Stimulated activated naive CD8-positive, alpha-beta T cell treated with anti-CD3 and anti-CD28 coated beads, Interleukin-15, amount 100 ng/mL, for 72 hours (primary cell): ENCODE measurements at places on chromosomes 12 and 14.

DNA sequence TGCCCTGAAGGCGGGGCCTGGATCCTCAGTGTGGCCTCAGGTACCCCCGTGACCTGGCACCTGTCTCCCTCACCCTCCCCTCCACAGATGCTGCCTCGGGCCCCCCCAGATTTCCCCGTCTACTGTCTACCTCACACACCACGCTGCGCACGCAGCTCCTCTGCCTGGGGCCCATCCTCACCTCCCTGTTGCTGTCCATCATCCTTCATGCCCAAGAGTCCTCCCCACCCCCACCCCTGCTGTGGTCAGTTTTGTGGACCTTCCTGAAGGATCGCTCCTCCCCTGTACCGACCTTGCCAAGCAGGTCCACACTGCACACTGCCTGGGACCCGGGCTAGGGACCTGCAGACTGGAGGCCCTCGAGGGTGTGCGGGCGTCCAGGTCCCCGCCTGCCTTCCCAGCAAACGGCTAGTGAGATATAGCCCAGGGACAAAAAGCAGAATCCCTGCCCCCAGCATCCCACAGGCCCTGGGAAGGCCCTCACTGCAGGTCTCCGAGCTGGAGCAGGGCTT lies 197.4 kb upstream of the DIO3 start:
- DNase-seq: no peak

DNA sequence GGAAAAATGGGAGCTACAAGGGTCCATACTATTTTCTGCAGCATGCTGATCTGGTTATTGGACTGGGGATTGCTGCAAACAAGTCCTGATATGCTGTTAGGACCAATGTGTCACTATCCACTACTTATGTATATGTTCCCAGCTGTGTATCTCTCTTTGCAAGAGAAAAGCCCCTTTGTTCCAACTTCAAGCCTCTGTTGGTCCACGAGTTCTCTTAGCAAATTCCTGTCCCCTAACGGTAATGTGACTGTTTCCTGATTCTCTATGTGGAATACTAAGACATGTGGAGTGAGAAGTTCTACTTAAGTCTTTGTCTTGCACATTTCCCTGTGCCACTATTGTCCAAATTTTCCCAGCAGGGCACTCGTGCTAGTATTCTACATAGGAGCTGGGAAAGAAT lies 557.7 kb downstream of the FSCB start:
- DNase-seq: no peak

DNA sequence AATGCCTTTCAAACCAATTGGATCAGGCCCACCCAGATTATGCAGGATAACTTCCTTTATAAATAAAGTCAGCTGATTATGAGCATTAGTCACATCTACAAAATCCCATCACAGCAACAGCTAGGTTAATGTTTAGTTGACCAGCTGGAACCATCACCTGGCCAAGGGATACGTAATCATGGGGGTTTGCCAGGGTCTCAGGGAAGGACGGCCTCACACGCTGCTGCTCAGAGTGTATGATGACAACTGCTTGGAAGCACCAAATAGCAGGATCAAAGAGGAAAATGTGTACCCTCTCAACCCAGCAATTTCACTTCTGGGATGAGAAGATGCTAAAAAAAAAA lies 162.6 kb downstream of the SLC15A4 start:
- DNase-seq: no peak

- no peak for DNase-seq
Measured at GRCh38 chr12:52622349-52622748, 4.0 kb upstream of the KRT73 start.

DNA sequence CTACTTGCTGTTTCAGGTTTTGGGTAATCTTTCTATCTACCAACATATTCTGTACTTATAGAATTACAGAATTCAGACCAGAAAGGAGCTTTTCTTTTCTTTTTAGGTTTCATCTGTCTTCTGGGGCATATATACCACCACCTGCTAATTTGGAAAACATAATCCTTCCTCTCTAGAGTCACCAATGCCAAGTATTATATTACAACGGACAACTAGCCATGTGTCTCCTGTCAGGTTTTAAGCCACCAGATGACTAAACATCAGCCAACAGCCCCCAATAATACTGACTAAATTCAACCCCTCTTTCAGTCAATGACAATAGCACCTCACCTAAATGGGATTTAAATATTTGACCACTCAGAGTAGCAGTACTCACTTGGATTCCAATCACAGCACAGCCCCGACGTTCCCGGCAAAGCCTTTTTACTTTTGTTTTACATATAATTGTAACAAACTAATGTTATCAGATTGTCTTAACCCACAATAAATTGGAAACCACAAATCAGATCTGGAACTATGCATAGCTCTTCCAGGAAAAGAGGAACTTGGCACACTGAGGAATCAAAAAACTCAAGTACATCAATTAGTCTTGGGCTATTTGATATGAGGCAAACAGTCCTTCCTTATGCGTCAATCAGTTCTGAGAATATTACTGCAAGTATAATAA lies 13.5 kb downstream of the SLC11A2 start:
- no peak for DNase-seq

DNA sequence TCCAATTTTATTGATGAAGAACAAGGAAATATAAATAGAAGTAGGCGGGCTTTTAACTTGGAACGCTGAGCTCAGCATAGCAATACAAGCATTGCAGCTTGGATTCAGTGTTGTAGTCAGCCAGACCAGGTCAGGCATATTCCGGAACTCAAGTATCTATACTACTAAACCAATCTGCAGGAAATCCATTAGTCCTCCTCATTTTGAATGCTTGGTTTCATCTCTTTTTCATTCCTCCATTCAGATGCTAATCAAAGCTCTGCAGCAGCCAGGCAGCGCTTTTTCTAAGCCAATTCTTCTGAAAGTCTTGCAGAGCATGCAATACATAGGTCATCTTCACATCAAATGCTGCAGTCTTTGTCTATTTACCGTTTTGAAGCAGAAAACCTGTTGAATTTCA lies 49.0 kb downstream of the KIF21A start:
- DNase-seq: no peak

DNA sequence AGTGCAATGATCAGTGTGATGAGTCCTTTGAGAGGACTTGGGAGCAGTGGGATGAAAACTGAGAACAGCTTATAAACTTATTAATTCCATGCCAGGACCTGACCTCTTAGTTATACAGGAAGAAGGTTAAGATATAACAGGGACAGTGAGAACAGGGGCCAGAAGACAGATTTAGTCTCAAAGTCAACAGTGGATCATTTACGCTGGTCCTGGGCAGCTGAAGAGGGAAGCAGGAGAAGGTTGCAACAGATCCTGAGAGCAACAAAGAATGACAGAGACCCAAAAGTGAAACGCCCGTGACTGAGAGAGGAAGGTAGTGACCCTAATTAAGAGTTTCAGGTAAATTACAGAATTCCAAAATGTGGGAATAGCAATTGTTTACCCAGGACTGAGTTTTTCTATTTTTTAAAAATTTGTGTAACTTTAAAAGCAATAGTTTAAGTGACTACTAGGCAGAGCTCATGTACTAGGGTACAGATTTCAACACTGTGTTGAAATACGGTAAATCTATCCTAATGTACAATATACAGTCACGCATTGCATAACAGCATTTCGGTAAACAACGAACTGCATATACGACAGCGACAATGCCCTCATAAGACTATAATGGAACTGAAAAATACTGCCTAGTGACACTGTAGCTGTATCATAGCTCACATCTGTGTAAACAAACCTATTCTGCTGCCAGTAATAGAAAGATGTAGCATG lies 77.7 kb upstream of the GNPNAT1 start:
- no peak for DNase-seq

DNA sequence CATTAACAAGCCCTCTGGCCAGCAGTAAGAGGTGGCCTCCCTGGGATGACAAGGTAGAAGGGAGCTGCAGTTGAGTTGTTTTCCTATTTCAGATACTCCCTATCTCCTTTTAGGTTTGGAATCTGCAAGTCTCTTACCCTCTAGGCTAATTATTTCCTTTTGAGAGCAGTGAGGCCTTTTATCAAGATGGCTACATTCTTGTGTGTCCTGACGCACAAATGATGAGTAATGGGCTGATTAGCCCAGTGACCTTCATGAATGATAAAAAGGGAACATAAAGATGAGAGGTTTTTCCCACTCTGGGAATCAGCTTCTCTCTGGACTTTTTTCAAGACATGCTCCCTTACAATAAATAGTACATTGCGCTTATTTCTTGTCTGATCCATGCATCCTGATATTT lies 22.9 kb downstream of the DYRK2 start:
- no peak for DNase-seq

- no peak for DNase-seq
Measured at GRCh38 chr12:57004651-57005050, 1.7 kb downstream of the ZBTB39 start.

DNA sequence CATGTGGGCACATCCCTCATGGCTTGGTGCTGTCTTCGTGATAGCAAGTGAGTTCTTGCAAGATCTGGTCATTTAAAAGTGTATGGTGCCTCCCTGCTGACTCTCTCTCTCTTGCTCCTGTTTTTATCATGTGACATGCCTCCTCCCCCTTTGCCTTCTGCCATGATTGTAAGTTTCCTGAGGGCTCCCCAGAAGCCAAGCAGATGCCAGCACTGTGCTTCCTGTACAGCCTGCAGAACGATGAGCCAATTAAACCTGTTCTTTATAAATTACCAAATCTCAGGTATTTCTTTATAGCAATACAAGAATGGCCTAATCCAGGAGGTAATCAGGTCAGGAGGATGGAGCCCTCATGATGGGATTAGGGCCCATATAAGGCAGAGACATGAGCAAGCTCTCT lies 116.3 kb downstream of the DPF3 start:
- DNase-seq: no peak

DNA sequence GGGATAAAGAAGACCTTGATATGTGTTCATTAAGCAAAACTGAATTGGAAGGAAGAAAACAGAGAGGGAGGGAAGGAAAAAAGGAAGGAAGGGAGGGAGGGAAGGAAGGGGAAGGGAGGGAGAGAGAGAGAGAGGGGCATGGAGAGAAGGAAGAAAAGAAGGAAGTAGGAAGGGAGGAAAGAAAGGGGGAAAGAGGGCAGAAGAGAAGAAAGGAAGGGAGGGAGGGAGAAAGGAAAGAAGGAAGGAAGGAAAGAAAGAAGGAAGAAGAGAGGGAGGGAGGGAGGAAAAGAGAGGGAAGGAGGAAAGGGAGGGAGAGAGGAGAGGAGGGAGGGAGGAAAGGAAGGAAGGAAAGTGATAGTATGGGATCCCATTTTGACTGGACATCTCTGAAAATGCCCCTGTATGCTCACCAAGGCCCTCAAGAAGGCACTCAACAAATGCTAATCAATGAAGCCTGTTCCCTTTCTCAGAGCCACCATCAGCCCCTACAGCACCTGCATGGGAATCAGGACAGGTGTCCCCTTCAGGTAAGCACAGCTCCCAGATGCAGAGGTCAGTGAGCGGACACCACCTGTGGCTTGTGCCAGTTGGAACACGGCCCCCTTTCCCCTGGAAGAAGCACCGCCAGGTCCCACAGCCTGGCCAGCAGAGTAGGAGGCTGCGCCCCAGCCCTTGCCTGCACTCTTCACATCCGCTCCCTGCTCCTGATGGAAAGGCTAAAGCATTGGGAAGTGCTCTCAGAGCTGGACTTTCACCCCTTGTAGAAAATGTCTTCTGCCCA lies 161.4 kb upstream of the DIO3 start:
- DNase-seq: no peak

GRCh38 chr12:118185602-118186397 lies 49.9 kb downstream of the PEBP1 start:
- DNase-seq: no peak
